ENCODE measurements at places on chromosomes 5 and 9.

DNA sequence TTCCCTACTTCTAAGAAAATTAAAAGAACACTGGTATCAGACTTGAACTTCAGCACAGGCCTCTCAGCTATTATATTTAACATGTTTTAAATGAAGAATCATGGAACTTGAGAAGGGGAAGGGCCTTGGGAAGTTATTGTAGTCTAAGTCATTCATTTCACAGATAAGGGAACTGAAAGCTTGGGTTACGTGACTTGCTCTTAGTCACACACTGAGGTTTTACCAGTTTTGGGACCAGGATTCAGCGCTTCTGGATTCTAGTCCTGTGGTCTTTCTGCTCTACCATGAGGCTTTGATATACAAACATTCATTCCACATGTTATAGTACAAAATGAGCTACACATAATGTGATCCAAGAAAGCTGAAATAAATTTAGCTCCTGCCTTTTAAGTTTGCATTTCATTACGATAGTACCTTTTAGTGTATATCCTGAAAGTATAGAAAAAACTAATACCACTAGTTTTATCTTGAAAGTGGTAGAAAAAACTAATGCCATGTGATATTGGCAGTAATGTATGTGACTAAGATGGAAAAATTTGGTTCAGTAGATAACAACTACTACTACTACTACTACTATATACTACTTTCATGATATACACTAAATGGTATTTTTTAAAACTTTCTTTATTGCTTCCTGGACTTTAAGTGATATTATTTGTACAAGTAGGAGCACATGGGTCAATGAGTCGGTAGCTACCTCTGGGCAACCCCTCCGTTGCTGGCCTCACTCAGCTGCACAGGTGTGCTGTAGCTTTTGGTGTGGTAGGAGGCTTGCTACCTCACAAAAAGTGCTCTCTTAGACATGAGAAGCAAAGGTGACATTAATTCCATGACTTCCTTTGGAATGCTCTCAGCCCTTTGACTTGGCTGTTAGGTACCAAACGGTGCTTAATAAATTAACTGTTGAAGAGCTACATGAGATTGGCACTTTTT lies 40.7 kb downstream of the F2RL2 start:
- no peak for DNase-seq

DNA sequence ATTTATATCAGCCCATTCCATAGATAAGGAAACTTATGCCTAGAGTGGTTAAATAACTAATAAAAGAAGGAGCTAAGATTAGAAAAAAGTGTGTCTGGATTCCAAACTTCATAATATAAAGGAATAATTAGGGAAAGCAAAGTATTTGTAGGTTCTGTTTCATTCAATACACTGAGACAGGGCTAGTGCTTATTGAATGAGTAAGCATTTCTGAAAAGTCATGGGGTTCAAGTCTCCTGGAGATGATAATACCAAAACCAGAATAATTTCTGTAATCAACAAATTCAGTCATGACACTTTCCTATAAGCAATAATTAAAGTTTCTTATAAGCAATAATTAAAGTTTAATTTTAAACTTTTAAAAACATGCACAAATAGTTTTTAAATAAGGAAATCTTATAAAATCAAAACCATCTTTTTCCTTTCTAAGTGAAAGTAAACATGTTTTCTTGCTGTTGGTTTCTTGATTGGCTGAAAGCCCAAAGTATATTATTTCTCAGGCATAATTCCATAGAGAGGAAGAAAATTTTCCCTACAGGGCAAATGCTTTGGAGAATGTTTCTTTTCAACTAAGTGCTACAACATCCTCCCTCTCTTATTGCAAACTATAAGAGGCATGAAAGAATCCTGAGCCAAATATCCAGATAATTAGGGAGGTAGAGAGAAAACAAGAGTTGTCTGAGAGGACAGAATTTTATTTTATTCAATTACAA lies 510.2 kb downstream of the PRELID2 start:
- no peak for DNase-seq

GRCh38 chr5:177510567-177511053 lies 984 bp upstream of the DOK3 start:
- DNase-seq, result no peak

- no peak for DNase-seq
Measured at GRCh38 chr9:137759117-137759516, 118.5 kb upstream of the CACNA1B start.

DNA sequence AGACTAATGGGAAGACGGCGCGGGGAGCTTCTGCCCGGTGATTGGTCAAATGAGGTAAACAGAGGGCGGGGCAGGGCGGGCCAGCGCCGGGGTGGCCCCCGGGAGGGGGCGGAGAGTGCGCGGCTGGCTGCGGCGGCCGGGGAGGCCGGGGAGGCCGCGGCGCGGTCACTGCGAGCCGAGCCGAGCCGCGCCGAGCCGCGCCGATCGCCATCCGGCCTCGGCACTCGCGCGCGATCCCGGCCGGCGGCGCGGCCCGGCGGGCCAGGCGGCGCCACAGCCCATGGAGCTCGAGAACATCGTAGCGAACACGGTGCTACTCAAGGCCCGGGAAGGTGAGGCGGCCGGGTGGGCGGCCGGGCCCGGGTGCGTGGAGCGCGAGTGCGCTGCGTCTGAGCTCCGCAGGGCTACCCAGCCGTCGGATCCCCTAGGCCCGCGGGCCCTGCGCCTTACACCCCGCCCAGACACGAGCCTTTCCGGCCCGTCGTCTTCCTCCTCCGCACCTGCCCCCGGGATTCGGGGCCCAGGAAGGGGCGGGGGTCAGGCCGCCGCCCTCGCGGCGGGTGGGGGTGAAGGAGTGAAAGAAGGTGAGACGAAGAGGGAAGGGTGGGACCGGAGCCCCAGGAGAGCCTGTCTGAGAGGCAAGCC lies at the start of gene GRK6:
Gene GRK6, plus strand, starts transcription at position 111 of the 645 bp plus-strand sequence. Its CDS starts 170 bp downstream, at position 281.
- DNase-seq, result peak; percentile 31

GRCh38 chr5:81265101-81265500 lies 32.0 kb downstream of the CKMT2 start:
- no peak for DNase-seq

- DNase-seq, result no peak
Measured at GRCh38 chr5:174412374-174412773, 312.0 kb upstream of the MSX2 start.

DNA sequence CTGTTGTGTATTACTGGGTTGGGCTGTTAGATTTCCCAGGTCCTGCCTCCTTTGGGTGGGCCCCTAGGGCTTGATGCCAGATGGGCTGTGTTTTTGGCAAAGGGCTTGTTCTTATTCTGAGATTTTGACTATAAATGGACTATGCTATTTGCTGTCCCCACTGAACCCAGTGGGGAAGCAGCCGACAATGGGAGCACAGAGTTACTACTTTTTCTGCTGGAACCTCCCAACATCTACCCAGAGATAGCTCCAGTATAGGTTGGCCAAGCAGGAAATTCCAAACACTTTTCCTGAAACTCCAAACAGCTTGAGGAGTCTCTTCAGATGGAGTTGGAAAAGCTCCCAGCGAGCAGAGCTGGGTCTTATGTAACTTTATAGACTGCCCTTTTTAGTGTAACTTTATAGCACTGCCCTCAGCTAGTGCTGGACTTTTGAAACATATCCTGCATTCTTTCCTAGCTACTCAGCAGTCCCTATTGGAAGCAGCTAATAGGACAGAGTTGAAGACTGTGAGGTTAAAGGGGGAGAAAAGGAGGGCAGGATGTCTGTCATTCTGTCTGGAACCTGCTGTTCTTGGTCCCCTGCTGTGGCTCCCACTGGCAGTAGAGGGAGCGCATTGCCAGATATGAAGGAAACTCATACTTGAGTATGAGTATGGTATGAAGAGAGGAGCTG lies 21.0 kb downstream of the RUSC2 start:
- DNase-seq, result no peak

DNA sequence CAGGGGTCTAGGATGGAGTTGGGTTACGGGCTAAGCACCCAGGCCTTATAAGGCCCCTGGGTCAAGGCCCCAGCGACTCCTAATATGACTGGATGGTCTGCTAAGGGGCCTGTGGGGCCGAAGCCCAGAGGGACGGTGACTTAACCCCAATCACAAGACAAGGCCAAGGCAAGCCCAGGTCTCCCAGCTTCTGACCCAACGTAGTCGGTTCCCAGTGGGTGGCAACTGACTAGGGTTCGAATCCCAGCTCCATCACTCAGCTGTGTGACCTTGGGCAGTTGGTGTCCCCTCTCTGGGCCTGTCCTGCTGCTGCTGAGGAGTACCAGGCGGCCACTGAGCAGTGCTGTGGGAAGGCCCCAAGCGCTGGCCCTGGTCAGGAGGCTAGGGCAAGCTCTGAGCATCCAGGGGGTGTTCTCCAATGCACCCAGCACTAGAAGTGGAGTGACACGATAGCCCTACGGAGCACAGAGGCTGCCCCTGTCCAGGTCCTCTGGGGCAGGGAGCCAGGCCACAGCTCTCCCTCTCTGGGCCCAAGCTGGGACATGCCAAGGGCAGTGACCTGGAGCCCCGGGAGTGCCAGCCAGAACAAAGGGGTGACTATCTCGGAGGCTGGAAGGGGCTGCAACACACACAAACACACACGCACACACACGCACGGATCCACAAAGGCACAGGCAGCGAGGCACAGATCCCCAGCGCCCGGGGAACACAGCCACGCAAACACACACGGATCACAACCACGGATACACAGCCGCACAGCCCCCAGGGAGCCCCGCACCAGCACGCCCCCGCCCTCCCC lies 512 bp downstream of the AK1 start:
- DNase-seq, result no peak

DNA sequence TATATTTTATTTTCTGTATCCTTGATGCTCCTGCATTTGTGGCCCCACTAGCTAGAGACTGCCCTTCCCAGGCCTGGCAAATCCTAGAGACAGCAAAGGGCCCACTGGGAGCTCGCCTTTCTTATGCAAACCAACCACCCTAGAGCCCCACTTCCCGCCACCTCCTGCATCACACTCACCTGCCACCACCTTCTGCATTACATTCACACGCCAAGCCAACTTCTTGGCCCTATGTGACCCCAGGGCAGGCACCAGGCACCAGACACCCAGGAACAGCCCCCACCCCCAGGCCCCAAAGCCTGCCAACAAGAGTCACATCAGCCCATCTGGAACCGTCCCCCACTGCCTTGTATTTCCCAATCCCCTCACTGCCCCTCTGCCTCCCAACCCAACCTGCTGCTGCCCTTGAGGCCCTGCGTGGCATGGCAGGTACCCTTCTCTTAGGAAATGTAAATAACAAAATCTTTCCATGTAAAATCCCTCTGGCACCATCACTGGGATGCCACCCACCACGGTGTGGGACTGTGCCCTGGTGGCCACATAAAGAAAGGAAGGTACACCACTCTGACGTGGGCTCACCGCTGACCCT lies 22.0 kb downstream of the ROR2 start:
- no peak for DNase-seq

DNA sequence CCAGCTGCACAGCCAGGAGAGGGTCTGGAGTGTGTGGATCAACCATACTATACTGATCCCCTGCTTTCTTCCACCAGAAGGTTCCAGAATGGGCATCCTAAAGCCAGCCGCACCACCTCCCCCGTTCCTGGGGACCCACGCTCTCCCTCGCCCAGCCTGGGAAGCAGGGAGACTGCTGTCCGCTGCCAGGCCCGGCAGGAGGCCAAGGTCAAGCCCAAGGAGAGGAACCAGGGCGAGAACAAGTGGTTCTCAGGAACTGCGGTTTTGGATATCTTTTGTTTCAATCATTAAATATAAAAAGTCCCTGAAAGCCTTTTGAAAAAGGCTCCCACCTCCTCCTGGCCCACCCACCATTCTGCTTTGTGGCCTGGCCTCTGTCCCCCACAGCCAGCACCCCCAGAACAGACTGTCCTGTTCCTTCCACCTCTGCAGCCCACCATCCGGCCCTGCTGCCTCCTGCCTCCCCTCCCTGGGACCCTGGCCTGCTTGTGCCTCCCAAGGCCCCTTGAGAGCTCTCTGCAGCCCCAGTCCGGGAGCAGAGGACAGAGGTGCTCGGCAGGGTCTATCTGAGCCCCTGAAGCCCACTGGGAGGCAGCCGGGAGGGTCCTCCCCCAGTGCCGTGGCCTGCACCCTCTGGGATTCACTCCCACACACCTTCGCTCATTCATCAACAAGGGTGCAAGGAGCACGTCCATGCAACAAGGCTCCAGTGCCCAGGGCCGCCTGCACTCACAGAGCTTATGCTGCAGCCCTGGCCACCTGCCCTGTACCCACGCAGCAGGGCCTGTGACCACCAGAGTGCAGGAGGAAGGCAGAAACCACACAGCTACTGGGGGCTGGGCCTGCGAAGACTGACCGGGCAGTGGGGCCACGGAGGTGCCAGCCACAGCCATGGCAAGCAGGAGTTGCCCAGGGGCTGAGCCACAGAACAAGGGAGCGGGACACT lies 614 bp upstream of the LCN6 start:
- DNase-seq, result no peak

DNA sequence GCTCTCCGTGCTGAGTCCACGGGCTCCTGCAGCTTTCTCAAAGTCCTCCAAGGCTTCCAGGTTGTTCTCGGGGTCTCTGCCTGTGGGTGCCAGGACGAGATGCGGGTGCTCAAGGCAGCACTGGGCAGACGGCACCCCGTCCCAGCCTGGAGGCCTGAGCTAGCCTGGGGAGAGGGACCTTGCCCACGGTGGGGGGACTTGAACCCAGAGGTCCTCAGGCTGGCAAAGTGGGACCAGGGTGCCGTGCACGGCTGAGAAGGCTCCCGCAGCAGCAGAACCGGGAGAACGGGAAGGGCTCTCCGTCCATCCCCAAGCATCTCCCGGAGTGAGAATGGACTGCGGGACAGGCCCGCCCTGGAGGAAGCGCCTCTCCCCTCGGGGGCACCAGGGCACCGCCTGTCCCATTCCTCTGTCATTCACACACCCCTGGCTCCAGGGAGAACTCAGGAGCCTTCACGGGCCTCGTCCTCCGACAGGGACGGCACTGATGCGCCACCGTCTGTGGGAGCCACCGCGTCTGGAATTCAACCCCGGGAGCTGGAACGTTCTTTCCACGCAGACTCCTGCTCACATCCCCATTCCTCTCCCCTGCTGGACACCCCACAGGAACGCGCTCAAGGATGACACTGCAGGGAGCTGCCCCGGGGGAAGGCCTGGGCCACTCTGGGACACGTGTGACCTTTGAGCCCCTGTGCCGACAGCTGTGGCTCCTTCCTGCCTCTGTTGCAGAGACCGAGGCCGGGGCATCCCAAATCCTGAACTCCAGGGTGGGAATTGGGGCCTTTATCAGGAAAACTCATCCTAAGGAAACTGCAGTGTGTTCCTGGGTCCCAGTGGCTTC lies 16.3 kb upstream of the OBP2B start:
- no peak for DNase-seq

- no peak for DNase-seq
Measured at GRCh38 chr9:95090871-95091577, 226.5 kb downstream of the FANCC start.

Data from NCI-H774 (cell line).